ENCODE measurements at places on chromosomes 13 and 19.

- DNase-seq: no peak
Measured at GRCh38 chr13:35882722-35883497, 248.3 kb downstream of the DCLK1 start.

DNA sequence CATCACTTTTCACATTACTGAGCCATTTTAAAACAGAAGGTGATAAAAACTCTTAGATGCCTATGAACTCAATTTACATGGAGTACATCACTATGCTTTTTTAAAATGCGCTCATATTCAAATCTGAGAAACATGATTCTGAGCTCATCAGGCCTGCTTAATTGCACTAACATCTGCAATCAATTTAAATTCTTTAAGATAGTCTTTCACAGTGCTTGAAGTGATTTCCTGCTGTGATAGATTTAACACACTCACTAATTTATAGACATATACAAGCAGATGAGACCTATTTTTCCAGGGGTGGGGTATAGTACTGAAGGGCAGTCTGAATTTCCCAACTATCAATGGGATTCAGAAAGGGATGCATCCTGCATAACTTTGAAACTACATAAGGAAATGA is 82.9 kb downstream of the DIAPH3 start:
- DNase-seq: no peak

DNA sequence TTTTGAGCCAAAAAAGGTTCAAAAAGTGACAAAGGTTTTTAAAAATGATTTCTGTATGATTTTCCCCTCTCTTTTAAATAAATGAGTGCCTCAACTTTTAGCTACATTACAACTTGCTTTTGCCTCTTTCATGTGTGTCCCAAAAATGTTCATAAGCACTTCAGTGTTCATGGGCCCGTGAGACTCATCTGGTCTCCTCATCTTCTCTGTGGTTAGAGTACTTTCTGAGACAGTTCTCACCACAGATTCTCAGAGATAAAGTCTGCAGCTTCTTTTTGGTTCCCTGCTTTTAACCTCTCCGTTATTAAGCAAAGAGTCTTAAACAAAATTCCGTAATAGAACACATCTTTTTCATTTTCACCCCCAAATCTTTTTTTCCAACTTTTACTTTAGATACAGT is 156.9 kb downstream of the DLEU7 start:
- no peak for DNase-seq

GRCh38 chr13:39047560-39047959 is 9.3 kb downstream of the NHLRC3 start:
- no peak for DNase-seq

DNA sequence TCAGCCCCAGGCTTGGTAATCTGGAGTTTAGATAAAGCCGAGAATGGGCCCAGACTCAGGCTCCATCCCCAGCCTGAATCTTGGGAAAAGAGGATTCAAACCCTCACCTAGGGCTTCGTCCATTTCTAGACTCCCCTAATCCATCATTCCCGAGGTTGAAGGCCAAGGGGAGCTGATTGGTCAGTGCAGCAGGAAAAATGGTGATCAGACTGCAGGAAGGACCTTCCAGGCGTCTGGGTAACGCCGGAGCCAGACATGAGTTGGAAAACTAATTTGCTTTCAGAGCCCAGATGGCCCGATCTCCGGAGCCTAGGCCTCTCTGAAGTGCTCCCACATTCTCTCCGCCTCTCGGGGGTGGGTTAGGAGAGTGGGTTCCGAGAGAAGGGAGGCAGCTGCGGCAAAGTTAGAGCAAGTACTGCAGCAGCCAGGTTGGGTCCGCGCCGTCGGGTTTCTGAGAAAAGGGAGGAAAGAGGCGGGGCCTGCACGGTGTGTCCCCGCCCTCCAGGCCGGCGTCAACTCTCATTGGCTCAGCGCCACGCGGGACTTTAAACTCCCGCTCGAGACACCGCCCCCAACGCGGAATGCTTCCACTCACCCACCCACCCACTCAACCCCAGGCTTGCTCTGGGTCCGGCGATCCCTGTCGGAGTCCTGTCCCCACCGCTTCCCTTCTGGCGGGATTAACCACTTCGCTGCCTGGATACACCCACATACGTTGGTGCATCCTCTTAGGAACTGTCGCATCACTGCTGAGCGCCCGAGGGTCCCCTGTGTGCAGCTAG is 788 bp upstream of the RTBDN start:
- peak; percentile 34 for DNase-seq

- DNase-seq: no peak
Measured at GRCh38 chr13:112725346-112726015, 35.6 kb downstream of the ATP11A start.

DNA sequence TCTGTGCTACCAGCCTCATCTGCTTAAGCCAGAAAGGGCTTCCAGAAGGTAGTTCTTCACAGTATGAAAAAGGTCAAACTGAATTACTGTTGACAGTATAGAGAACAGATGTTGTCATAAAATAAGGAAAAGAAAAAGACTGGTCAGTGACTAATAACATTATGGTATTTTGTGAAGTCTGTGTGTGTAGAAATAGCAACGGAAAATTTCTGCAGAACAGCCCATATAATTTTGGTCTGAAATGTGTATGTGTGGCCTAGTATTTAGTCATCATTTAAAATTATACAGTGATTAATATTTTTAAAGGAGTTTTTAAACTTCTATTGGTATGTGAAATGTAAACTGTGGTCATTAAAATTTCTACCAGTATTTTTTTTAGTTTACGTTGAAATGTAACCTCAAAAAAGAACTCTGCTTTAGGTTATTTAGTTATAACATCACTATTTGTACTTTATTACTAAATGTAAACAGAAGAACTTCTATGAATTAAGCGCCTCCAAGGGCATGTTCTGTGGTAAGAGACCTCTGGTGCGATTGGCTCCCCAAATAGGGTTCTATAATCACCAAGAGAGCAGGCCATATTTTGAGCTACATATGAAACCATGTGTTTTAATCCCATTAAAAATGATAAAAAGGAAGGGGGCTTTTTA is 3.3 kb upstream of the GPR183 start:
- DNase-seq: no peak

DNA sequence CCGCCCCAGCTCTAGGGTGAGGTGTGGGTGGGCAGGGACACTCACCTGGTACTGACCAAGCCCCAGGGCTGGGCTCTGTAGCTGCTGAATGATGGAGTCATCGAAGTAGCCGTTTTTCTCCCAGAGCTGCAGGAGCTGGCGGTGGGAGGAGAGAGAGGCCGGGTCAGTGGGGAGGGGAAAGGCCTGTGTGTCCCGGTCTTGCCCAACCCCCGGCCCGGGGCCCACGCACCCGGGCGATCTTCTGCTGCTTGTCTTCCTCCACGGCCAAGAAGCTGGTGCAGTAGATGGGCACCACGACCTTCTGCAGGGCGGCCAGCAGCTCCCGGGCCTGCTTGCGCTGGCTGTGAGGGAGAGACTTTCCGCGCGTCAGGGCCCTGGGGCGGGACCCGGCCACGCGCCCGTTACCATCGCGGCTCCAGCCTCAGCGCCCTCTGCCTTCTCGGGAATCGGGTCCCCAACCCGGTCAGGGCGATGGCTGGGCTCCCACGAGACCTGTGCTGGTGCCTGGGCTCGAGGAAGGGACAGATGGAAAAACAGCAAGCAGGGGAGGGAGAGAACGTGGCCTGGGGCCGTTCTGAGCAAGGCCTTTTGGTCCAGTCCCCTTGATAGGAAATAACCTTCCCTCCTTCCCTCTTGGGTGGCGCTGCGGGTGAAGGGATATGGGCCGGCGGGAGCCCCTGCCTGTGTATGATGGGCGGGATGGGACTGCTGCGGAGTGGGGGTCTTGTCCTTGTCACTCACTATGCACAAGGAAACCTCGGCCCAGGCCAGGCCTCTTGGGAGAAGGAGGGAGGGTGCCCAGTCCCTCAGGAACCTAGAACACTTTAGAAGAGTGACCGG is 11.5 kb downstream of the CHERP start:
- DNase-seq: no peak

DNA sequence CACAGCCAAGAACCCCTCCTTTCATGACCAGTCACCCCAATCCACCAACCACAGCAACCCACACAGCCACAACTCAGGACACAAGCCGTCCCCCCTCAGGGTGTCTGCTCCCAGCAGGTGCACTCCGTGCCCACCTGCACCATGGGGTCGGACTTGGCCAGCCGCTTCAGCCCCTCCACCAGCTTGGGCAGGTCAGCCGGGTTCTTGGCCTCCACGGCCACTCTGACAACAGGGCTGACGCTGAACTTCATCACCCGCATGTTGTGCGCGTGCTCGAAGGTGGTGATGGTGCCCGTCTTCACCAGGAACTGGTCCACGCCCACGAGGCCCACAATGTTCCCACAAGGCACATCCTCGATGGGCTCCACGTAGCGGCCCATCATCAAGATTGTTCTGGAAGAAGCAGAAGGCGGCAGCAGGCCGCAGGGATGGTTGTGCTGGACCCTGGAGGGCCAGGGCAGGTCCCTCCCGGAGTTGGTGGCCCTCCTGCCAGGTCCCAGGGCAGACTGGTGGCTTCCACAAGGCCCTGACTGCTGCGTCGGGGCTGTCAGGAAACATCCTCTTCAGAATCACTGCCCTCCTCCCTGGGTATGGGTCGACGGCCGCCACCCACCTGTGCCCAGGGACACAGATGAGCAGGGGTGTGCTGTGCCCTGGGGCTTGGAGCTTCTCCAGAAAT is 5.5 kb downstream of the EEF2 start:
- DNase-seq: no peak

DNA sequence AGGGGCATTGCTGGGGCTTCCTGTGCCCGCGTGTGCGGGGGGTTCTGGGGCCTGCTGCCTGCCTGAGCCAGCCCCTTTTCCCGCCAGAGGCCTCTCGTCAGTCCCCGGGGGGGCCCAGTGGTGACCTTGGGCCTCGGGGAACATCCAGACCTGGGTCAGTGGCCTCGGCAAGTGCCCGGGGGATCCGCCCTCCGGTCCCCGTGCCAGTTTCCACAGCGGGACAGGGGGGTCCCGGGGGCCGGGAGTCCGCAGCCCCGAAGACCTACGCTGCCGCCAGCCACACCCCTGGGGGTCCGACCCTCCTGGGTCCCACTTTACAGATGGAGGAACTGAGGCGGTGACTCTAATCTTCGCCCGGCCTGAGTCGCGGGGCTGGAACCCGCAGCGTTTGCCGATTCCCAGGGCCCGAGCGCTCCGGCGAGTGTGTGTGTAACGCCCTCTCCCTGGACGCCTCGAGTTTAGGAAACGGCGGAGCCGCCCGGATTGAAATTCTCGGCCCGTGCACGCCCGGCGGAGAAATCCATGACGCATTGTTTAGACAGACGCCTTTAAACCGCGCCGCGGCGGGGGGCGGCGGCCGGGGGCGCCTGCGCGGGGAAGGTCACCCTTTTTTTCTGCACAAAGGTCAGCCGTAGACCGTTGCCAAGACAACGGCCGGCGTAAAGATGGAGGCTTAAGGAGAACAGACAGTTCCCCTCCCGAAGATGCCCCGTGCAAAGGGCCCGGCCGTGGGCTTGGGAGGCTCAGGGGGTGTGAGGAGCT is 39.3 kb downstream of the EFNA2 start:
- peak; percentile 31 for DNase-seq

DNA sequence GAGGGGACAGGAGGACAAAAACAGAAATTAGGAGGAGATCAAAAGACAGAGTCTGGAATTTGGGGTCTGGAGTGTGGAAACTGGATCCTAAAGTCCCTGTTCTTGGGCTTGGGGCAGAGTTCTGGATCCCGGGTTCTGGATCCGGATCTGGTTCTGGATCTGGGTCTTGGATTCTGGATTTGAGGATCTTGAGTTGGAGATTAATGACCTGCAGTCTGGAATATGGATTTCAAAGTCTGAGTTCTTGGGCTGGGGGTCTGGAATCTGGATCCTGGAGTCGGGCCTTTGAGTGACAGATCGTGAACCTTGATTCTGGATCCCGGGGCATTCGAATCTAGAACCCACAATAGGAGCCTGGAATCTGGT is 411 bp upstream of the KLK15 start:
- DNase-seq: no peak

GRCh38 chr13:73368608-73369007 is 309.8 kb downstream of the KLF5 start:
- DNase-seq: no peak

DNA sequence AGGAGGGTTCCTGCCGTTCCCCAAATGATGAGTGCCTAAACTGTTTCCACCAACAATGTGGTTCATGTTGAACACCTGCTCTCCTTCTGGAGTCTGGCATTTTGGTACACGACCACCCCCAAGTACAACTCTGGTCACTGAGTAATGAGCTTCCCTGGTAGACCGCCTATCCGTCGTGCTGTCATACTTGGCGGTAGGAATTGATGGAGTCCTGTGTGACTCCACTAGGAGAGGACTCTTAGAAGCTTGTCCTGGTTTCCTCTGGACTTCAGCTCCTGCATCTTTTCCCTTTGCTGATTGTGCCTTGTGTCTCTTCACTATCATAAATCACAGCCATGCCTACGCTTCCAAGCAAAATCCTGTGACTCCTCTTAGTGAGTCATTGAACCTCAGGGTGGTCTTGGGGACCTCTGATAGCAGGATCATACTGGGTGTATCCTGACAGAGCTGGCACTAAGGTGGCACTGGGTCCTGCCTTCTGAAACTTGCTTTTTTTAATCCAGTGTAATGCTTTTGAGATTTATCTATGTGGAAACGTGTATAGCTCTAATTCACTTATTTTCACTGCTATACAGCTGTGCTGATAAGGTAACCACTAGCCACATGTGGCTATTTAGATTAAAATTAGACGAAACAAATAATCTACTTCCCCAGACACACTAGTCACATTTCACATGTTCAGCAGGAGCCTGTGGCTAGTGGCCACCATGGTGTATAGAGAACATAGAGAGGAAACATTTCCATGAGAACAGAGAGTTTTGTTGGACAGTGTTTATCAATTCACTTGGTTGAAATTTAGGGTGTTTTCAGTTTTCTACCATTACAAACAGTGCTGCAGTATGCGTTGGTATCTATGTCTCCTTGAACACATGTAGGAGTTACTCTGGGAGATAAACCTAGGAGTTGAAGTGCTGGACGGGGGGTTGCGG is 6.1 kb upstream of the ASF1B start:
- DNase-seq: no peak

DNA sequence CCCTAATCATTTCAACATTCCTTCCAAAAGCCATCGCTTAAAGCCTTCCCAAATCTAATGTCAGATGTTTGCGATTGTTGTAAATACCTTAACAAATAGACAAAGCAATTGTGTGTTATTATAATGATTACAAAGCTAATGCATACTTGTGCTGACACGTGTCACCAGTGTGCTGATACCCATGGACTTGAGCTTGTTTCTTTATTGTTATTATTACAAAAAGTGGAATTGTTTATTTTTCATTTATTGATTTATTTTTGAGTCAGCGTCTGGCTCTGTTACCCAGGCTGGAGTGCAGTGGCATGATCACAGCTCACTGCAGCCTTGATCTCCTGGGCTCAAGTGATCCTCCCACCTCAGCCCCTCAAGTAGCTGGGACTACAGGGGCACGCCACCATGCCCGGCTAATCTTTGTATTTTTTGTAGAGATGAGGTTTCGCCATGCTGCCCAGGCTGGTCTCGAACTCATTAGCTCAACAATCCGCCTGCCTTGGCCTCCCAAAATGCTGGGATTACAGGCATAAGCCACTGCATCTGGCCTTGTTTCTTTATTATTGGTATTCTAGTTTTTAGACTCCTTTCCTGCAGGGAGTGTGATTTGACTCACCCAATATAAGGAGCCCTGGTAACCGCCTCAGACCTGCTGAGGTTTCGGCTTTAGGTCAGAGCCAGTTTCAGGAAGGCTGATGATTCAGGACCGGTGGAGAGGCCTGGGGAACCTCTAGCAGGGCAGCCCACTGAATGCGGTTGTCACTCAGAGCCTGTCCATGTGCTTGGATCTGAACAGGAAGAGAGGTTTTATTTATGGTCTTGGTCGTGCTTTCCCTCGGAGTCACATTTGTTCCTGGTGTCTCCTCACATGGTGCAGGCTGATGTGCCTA is 2.1 kb upstream of the FBXO17 start:
- peak; percentile 85 for DNase-seq
